ENCODE measurements at places on chromosomes 1 and 21.

DNA sequence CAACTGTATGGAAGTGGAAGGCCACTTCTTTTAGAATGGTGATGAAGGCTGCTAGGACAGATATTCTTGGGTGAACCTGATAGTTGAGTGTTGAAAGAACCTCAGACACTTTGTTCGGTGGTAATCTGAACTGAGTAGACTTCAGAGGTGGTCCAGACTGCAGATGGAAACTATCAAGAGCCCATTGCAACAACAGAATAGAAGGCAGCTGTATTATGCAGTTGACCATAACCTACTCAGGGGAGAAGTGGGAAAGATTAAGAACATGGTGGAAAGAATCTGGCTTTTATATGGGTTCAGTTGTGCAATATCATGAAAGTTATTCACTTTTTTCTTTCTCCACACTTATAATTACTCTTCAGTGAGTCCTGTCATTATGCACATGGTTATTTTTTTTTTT, 194.0 kb downstream of the KCNK2 start:
- DNase-seq, result no peak

DNA sequence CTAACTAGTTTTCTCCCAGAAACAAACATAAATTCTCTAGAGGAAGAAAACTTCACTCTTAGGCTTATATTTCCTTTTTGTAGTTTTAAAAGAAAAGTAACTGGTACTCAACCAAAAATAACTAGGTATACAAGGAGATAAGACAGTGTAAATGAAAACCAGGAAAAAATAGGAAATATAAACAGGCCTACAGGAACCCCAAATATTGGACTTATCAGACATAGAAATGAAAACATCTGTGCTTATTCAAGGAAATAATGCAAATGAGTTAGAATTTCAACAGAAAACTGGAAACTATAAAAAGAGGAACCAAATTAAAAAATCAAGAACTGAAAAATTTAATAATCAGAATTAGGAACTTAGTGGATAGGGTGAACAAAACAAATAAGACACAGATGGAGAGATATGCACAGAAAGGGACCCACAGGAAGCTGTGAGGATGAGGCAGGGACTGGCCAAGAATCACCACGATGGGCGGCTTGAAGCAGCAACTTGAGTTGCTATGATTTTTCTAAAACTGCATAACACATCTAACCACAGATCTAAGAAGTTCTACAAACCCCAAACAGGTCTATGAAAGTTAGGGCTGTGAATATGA, 67.5 kb upstream of the ACTRT2 start:
- no peak for DNase-seq

- DNase-seq, result peak; percentile 61
Observed at GRCh38 chr21:34536820-34537219, 24.8 kb upstream of the KCNE1 start.

- no peak for DNase-seq
Observed at GRCh38 chr1:34982820-34983376, 2.2 kb downstream of the TMEM35B start.

- peak; percentile 54 for DNase-seq
Observed at GRCh38 chr1:166947398-166948043, 27.8 kb downstream of the ILDR2 start.

DNA sequence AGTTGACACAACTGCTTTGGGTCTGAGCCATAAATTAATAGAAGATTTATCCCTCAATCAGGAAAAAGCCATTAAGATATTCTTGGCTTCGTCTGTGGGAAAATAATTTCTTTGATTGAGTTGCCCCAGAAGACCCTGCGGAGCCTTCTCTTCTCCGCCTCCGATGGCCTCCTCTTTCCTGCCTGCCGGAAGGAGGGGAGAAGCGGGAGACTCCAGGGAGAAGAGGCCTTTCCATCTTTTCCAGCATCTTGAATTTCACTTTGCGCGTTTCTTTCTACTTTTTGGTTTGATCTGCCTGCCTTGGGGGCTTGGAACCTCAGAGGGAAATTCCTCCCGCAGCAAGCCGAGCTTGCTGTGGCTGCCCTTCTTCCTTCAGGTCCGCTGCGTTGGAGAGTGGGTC, 16.8 kb downstream of the HLX start:
- no peak for DNase-seq

GRCh38 chr1:183585038-183585437, 5.2 kb downstream of the NCF2 start:
- no peak for DNase-seq

DNA sequence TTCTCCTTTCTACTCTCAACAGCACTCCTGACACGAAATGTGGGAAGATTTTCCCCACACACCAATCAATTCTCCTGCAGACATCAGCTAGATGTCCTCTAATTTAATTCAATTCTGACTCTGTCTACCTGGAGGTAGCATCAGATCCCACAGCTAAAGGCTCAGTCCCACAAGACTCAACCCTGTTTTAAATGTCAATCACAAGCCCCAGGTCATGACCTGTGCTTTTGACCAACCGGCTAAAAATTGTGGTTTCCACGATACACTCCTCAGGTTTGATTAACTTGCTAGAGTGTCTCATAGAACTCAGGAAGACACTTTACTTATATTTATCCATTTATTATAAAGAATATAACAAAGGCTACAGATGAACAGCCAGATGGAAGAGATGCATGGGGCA, 27.4 kb downstream of the IL23R start:
- no peak for DNase-seq

- peak; percentile 54 for DNase-seq
Observed at GRCh38 chr1:82491301-82492048, 690.7 kb downstream of the ADGRL2 start.

DNA sequence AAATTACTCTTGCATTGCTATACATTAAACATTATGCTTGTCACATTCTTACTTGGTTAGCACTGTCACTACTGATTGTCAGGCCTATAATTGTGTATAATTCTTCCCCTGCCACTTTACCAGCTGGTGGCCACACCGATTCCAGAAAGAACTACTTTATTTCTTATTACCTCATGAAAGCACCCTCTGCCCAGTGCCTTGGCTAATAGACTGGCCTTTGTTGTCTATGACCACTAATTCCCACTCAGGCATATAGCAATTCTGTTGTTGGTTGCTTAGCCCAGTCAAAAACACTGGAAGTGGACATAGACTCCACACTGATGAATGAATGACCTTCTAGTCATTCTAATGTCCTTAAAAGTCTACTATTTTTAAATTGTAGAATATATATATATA, 35.6 kb downstream of the MRPL39 start:
- DNase-seq, result no peak

DNA sequence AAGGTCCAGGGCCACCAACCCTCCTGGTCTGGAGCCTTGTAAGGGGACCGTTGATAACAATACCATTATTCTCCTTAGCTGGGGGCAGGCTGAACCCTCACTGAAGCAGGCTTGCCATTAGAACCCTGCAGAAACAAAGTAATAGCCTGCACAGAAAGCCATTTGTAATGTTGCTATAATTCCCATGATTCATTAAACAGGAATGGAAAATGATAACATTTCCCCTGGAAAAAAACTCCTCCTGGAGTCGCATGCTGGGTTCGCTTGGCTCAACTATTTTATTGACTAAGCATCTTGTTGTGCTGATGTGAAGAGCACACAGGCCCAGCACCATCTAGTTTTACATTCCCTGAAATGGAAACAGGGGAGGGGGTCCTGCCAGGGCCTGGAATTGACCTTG, 155.6 kb upstream of the CSF3R start:
- peak; percentile 23 for DNase-seq

GRCh38 chr1:76408303-76408702, 333.8 kb downstream of the ST6GALNAC3 start:
- DNase-seq, result no peak

DNA sequence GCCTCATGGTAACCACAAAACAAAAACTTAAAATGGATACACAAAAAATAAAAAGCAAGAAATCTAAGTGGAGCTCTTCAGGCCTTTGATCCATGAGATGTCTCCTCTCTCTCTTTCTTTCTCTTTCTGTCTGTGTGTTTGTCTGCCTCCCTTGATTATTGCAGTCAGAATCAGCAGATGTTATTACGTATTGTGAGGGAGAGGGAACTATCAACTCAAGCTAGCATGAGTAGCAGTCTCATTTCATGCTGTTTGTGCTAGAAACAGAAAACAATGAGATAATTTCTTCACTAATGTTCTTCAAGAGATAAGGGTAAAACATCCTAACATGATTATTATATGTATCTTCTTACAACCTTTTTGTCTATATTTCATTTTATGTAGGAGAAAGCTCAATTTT, 103.7 kb upstream of the PDC start:
- DNase-seq, result no peak

DNA sequence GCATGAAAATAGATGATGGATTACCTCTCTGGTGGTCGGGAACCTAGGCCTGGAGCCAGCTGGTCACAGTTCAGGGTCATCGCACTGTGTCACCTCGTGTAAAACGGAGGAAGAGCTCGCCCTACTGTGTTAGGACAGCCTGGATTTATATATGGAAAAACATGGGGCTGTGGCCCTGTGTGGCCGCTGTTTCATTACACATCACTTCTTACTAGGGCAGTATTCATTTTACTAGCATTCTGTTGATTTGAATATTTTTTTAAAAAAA, 104.5 kb upstream of the COL6A1 start:
- DNase-seq, result no peak

- no peak for DNase-seq
Observed at GRCh38 chr1:8472668-8473067, 154.8 kb downstream of the SLC45A1 start.

GRCh38 chr1:207648334-207649209, 3.6 kb downstream of the CR1L start:
- no peak for DNase-seq

GRCh38 chr1:215523128-215523861, 43.8 kb upstream of the KCTD3 start:
- peak; percentile 43 for DNase-seq

DNA sequence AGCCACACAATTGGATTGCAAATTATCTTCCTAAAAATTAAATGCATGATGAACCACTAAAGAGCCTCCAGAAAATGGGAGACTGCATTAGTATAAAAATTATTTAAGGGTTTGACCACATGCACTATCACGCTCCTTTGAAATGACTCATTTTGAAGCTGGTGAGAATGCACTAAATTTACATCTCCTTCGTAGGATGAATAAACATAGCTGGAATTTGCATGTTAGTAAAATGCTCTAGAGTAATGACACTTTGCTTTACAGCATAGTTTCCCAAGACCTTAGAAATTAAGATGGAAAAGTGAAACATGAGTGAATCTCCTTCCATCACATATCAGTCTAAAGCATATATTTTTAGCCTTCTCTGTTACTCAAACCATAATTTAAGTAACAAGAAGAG, 2.4 kb downstream of the PLPPR4 start:
- DNase-seq, result peak; percentile 88

- no peak for DNase-seq
Observed at GRCh38 chr1:9361630-9362260, 69.1 kb downstream of the SPSB1 start.

DNA sequence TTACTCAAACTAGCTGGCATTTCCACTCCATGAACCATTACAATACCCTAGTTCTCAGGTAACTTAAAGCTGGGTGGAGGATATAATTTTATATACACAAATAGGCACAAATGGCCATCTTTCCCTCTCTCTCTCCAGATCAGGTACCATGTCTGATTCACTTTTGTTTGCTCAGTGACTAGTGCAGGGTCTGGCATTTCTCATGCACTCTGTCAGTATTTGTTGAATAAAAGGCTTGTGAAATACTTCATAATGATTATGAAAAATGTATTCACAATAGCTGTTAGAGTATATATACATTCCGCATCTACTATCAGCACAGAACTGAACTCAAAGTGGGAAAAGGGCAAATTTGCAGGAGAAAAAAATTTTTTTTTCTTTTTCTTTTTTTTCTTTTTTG, 510.2 kb upstream of the USP24 start:
- peak; percentile 64 for DNase-seq

DNA sequence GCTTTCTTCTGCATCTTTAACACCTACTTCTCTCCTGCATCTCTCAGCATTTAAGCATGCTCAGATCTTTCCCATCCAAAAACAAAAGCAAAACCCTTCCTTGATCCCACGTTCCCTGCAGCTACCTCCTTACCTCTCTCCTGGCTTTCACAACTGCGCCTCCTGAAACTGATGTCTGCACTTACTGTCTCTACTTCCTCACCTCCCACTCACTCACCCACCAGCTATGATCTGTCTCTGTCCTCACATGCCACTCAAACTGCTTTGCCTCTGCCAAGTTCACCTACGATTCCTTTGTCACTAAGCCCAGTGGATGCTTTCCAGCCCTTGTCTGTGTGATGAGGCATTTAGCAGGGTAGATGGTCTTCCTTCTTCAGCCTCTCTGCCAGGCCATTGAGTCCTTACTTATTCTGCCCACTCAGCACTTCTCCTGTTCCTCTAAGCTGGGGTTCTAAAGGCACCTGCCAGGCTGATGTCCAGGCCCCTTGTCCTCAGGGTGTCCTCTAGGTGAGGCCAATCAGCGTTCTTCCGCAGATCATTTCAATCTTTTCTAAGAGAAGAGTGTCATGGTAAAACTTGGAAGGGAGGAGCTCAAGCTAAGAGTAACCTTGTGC, 10.0 kb upstream of the GJB3 start:
- no peak for DNase-seq

DNA sequence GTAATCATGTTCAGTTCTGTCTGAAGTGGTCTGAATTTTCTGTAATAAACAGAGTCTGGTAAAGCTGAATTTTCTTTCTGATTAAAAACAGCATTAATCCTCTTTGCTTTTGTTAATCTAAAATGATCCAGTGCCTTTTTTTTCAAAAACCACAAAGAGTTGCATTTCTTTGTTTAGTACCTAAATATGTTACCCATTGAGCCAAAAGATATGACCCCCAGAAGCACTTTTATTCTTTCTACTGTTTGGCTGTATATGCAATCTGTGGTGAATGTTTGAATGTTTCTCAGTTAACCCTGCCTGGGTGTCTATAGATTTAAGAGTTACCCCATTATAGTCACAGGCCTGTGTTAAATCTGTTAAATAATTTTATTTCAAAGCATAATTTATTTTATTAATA, 394.8 kb downstream of the PTPRC start:
- no peak for DNase-seq

DNA sequence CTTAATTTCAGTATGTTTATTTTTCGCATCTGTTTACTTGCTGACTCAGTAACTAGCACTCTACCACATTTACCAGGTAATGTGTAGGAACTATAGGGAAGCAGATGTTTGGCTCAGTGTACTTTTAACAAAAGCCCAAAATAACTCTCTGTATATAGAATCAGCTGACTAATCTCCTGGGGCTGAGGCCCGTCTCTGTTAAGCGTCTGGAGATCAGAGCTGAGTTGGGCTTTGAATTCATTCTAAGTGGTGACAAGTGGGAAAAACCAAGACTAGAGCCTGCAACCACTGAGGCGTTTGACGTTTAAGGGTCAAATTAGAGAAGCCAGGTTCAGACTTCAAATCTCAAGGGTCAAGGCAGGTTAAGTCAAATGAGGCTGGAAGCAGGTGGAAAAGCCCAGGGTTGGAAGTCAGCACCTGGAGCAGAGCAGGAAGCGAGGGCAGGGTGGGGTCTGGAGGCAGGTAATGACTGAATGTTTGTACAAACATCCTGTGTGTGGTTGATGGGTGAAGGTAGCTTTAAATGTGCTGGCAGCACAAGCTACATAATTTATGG, 56.8 kb upstream of the LYST start:
- DNase-seq, result peak; percentile 56

- DNase-seq, result no peak
Observed at GRCh38 chr1:177014325-177014724, 150.2 kb downstream of the ASTN1 start.

- peak; percentile 56 for DNase-seq
Observed at GRCh38 chr1:7680207-7680954, 90.7 kb upstream of the VAMP3 start.
